ENCODE measurements at places on chromosomes 3 and 15.
A peak's percentile ranks its signal among the peaks of the same experiment; 100 is the strongest.

DNA sequence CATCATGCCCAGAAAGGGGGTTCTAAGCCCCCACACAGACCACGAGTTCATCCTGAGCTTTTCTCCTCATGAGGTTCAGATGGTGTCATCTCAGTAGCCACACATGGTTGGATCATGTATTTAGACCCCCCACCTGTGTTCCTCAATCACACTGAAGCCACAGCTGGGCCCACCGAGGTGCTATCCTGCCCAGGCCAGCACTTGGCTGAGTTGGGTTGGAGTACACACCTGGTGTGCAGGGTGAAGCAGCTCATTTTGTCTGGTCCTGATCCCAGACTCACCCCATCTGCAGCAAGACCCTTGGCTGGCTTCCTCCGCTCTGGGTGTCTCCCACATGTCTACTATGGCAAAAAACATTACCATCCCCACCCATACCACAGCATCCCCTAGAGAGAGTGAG lies 41.9 kb downstream of the ACAA1 start:
- DNase-seq = no peak

DNA sequence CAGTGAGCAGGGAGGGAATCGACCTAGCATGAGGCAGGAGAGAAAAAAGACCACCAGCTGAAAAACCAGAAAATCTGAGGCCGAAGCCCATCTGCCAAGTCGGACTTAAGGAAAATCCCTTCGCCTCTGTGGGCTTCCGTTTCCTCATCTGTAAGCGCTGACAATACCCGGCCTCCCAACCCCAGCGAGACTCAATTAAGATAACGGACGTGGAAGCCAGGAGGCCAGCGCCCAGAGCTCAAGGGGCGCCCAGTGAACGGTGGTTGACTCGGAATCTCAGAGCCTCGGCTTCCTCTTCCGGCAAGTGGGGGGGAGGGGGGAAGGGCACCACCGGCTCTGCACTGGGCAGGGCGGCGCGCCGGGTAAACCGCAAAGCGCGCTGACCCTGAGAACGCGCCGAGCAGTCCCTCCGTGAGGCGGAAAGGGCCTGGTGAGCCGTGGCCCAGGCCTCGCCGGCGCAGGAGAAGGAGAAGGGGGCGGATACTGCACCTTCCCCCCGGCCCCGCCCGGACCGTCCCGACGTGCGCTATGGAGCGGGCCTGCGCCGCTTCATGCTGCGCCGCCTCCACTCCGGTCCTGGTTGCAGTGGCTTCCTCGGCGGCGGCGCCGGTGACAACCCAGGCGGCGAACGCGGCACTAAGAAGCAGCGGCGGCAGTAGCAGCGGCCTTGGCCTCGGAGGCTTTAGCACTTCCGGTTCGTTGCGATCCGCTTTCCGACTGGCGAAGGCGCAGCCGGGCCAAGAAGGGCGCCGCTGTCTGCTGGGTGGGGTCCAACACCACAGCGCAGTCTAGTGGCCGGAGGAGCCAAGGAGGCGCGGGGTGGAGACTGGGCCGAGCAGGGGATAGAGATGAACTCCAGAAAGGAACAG lies at the start of gene DPP8:
Gene DPP8, minus strand, starts transcription at position 693 of the 869 bp plus-strand sequence. CDS start 5,136 bp downstream, outside the sequence.
- DNase-seq = peak; percentile 89

GRCh38 chr3:134494495-134494894 lies 8.6 kb downstream of the CEP63 start:
- DNase-seq = no peak

DNA sequence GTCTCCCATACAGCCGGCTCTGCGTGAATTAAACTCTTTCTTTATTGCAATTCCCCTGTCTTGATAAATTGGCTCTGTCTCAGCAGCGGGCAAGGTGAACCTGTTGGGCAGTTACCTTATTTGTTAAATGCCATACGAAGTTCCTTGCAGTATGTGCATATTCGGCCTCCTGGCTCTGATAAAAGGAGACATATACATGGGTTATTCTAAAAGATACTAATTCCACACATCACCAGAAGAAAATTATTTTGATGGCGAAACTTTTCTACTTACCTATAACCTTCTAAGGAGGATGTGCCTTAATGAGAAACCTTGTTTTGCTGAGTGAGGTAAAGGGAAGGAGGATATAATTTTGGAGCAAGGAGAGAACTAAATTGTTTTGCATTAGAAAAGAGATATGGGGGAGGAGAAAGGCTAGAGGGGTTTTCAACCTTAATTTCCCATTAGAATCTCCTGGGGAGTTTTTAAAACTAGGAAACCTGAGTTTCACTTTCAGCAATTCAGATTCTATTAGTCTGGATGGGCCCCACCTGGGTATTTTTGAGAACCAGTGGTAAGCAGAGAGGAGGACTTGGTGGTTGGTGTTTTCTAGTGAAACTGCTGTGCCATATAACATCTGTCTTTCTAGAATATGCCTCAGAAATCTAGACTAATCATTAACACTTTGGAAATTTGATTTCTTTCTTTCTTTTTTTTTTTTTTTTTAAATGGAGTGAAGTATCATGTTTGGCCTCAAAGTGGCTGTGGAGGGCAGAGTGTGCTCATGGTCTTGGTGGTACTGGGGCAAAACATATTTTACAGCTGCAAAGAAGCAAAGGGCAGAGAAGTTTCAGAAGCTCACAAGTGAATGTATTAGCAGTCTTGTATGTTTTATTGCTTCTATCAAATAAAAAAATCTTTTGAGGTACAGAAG lies 23.0 kb downstream of the NANOGP8 start:
- DNase-seq = no peak

GRCh38 chr3:88028876-88029275 lies 29.9 kb downstream of the CGGBP1 start:
- no peak for DNase-seq

DNA sequence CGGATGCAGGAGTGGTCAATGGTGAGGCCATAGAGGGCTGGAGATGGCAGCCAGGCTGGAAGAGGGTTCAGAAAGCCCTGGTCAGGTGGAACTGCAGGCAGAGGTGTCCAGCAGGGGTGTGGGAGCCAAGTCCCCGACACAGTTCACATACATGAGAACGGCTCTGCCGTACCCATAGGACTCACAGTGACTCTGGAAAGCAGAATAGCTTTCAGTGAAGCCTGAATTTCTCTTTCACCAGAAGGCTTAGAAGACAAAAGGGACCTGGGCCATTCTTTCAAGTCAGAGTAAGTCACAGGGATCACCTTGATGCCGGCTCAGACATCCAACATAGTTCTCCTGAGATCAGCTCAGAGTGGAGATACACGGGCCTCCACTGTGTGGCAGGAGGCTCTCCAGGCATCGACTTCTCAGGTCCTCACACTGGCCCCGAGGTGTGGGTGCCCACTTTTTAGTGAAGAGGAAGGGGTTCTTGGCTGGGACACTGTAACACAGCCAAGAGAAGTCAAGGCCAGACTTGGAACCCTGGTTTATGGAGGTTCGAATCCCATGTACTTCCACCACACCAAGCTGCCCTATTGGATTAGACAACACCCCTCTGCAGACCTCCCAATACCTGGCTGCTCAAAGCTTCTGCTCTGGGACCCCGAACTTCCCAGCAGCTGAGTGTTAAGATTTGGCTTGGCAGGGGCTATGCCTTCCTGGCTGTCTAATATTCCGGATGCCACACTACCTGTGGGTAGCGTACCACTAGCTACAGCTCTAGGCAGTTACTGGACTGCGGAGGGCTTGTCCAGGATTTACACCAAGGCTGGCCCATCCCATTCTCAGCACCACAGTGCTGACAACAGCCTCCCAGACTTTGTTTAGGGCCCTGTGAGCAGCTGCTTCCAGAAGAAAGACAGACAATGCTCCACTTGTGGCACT lies 40.4 kb upstream of the RAB6B start:
- DNase-seq = no peak

GRCh38 chr15:49678655-49679054 lies 57.8 kb downstream of the DTWD1 start:
- no peak for DNase-seq

DNA sequence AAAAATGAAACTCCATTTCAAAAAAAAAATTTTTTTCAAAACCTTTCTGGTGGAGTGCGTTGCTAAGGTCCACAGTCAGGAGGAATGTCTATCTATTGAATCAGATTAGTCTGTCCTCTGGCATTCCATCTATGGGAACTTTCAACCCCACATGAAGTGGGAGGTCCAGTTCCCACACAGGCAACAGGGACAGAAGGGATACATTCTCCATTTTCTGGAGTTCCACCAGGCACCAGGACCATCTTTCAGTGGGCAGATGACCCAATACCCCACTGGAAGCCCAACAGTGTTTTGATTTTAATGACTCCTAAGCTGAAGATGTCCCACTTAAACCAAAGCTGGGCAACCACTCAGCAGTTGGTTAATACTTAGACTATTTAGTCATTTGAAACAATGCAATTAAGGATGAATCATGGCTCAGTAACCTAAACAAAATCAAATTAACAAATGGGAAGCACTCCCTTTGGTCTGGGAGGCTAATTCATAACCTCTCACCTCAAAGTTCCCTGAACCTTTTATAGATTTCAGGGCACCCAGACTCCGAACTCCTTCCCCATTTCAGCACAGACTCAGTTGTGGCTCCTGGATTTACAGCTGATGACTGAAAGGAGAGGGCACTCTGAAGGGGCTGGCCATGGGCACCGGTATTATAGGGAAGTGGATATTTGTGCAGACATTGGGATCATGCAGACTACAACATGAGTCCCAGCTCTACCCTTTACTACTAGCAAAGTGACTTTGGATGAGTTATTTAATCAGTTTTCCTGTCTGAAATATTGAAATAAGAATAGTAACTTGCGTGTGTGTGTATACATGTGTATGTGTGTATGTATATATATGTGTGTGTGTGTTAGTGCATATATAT lies 264.3 kb upstream of the LRTM1 start:
- DNase-seq = no peak

GRCh38 chr15:83592370-83593040 lies 61.4 kb upstream of the ADAMTSL3 start:
- no peak for DNase-seq

GRCh38 chr3:55402886-55403609 lies 84.1 kb downstream of the WNT5A start:
- no peak for DNase-seq

GRCh38 chr15:56207711-56208110 lies 36.0 kb downstream of the RFX7 start:
- DNase-seq = no peak

GRCh38 chr3:100407977-100408532 lies 6.7 kb downstream of the LNP1 start:
- DNase-seq = no peak

DNA sequence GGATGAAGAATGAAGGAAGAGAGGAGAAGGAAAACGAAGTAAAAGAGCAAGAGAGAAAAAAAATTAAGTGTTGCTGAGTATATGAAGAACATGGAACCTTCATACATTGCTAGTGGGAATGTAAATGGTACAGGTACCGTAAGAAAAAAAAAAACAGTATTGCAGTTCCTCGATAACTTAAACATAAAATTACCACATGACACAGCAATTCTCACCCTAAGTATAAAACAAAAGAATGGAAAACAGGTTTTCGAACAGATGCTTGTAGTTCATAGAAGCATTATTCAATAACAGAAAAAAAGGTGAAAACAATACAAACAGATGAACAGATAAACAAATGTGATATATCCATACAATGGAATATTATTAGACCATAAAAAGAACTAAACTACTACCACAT lies 51.6 kb downstream of the SENP7 start:
- DNase-seq = no peak

GRCh38 chr3:161600173-161600572 lies 103.6 kb downstream of the OTOL1 start:
- no peak for DNase-seq

- DNase-seq = no peak
Observed at GRCh38 chr15:60678632-60679031, 199.7 kb upstream of the ICE2 start.

- DNase-seq = no peak
Observed at GRCh38 chr3:33067484-33067883, 29.5 kb downstream of the GLB1 start.

- DNase-seq = no peak
Observed at GRCh38 chr3:172012775-172013174, 26.6 kb upstream of the FNDC3B start.

DNA sequence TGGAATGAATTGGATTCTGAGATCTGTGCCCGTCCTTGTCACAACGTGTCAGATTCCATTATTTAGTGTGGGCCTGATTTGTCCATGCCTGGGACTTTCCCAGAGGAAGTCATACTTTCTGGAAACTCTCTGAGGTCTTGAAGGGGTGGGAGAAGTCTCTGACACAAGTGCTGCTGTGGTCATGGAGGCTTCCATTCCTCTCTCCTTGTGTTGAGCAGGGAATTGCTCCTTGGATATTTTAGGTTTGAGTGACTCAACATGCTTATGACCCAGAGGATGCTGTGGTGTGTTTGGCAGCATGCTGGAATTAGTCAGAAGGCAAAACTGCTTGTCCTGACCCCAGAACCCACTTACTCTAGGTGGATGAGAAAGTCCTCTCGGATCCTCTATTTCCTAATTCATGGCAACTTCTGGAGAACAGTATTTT lies 132.1 kb downstream of the LPP start:
- no peak for DNase-seq

DNA sequence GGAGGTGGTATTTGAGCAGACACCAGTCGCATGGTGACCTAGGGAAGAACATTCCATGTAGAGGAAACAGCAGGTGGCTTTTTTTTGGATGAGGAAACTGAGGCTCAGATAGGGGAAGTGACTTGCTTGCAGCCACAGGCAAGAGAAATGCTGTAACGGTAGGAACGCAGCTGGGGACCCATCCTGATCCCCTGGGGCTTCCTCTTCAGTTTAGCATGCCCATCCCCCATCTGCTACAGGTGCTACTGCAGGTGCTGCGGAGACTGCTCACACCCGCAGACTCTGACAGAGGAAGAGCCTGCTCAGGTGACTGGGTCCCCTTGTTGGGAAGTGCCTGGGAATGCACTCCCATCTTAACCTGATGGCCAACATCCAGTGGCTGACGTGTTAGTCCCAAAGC lies 55.4 kb upstream of the SEC13 start:
- no peak for DNase-seq

DNA sequence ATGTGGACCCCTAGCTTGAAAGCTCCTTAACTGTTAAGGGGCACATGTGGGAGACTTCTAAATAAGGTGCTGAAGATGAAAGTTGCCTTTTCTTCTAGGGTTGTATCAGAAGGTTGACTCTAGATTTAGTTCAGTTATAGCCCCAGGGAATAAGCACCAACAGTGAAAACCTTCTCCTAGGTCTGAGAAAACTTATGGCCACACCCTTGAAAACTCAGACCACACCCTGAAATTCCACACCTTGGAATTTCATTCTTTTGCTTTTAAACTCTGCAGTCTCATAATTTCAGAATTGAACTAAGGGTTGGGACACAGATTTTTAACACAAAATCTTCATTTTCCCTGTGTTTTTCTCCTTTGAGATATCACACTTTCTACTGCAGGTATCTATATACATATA lies 355.8 kb upstream of the IL12A start:
- DNase-seq = no peak

GRCh38 chr3:169914321-169914720 lies 2.9 kb downstream of the SAMD7 start:
- no peak for DNase-seq

DNA sequence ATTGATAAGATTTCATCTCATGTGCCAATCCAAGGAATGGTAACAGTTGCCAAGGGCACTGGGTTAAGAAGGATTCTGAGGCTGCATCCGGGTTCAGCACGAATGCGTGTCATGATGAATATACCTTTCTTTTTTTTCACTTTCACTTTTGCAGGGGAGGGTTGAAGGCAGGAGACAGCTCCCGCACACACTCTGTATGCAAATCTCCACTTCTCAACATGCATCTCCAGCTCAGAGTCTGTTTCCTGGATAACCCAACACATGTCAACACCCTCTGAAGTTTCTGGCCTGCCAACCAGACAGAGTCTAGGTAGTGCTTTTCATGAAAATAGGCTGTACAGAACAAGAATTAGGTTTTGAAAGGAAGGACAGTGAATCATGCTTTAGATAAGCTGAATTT lies 21.6 kb downstream of the B4GALT4 start:
- DNase-seq = no peak

GRCh38 chr15:79724312-79724711 lies 172.5 kb downstream of the MTHFS start:
- DNase-seq = no peak

- DNase-seq = peak; percentile 49
Observed at GRCh38 chr3:4983739-4984510, 4.7 kb downstream of the BHLHE40 start.
